T-helper 17 cell (primary cell): ENCODE measurements at places on chromosomes 5 and 9.
A peak's percentile ranks its signal among the peaks of the same experiment; 100 is the strongest.

GRCh38 chr5:132766020-132766805 is 10.8 kb downstream of the SEPTIN8 start:
- no peak for DNase-seq

DNA sequence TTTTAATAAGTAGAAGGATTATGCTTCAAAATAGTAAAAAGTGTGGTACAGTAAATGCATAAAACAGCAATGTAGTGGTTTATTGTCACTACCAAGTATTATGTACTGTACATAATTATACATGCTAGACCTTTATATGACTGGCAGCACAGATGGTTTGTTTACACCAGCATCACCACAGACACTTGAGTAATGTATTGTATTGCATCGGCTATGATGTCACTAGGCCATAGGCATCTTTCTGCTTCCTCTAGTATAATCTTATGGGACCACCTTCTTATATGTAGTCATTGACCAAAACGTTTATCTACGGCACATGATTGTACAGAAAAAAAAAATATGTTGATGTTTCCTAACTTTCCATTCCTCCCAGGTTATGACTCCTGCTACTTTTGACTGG is 31.9 kb upstream of the SSBP2 start:
- DNase-seq = no peak

GRCh38 chr5:1734908-1735289 is 64.7 kb downstream of the MRPL36 start:
- DNase-seq = no peak

DNA sequence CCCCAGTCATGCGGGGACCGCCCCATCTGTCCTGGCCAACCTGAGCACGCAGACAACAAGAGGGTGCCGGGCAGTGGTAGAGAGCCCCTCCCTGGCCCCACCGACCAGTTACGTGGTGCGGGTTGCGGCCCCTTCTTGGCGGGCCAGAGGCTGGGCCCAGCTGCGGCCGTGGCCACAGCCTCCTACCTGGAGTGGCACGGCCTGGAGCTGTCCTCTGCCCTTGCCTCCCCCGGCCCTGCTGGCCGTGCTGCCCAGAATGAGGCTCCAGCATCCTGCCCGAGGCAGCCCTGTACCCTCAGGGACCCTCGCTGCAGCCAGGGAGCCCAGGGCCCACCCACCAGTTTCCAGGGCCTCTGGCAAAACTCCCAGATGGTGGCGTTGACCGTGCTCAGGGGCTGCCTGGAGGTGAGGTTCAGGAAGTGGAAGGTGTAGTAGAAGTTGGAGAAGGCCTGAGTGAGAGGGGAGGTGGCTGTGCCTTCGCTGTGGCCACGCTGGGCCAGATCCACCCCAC is 5.7 kb downstream of the ENTPD8 start:
- DNase-seq = no peak

DNA sequence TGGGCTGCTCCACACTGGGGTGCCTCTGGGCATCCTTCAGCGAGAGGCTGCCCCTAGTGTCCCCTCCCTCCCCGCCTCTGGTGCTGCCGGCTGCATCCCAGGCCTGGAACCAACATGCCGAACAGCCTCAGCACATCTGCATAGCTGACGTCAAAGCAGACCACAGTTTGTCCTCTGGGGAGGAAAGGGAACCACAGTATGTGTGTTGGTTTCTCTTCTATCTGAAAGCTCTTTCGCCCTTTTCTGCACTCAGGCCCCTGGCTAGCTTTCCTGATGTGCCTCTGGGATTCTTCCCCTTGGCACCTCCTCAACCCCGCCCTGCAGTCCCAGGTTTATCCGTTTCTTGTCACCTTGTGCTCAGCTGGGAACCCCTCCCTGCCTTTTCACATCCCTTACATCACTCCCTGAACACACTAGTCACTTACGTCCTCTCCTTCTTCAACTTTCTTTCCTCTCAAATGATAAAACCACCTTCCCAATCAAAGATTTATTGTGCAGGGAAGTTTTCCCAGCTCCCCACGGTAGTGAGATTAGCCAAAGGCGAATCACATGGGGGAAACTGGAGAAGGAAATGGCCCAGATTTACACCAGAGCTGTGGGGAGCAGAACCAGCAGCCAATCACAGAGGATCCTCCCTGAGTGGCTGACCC is 35.5 kb upstream of the B4GALT1 start:
- DNase-seq = peak; percentile 14

DNA sequence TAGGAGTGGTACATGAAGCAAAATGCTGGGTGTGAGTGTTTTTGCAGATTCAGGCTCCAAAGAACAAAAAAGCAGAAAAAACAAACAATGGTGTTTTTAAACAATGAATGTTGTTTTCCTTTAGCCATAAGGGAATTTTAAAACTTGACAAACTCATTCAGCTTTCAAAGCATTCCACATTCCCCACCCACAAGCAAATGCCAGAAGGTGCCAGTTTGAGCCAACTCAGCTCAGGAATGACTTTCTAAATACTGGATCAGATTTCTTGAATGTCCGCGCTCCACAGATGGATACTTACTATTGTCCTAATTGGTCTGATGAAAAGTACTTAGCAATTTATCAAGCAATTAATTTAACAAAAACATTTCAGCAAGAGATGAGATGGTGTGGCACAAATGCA is 12.9 kb upstream of the MOB3B start:
- DNase-seq = no peak

DNA sequence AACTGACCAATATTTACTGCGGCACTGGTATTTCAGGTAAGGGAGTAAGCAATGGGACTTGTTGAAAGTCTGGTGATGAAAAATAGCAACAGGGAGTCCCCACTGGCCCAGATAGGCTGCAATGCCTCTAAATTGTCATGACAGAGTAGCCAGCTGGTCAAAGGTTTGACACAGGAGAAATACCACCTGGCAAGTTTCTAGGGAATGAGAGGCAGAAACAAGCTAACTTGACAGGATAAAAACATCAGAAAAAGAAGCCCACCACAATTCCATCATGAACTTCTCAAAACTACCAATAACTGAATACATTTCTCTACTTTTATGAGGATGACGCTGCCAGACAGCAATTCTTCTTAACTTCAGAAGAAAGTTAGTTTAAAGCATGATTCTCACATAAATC is 99.8 kb downstream of the STRBP start:
- no peak for DNase-seq

- no peak for DNase-seq
Measured at GRCh38 chr5:105687493-105687892, 1983.2 kb downstream of the EFNA5 start.

- no peak for DNase-seq
Measured at GRCh38 chr9:123642291-123643278, 286.6 kb downstream of the CRB2 start.

- DNase-seq = no peak
Measured at GRCh38 chr5:173953528-173954090, 35.4 kb upstream of the C5orf47 start.

DNA sequence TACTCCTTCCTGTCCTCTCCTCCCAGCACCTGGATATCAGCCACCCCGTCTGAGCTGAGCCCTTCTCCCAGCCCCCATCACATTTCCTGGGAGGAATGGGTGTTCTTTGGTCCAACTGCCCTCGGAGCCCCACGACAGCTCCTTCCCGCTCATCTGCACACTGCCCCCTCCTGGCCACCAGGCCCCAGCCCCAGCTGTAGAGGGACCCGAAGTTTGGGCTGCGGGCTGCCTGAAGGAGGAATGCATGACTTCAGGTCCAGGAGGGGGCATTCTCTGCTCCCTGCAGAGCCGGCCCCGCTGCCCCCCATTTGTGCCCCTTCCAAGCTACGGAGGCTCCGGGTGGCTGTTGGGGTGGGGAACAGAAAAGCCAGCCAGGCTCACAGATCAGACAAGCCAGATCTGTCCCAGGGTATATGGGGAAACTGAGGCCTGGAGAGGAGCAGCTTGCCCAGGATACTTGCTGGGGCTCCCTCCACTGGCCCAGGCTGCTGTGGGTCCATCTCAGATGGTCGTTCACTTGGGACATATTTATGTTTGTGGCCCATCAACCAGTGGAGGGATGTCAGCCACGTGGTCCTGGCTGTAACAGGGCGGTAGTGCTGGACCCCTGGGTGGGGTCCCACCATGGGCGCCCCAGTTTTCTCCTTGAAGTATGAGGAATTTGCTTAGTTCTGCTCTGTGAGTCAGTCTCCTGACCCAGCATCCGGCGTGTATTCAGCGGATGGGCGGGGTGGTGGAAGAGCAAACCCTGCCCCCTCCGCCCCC is 33.1 kb downstream of the DAB2IP start:
- no peak for DNase-seq

- no peak for DNase-seq
Measured at GRCh38 chr5:102223542-102224477, 72.3 kb downstream of the SLCO4C1 start.

DNA sequence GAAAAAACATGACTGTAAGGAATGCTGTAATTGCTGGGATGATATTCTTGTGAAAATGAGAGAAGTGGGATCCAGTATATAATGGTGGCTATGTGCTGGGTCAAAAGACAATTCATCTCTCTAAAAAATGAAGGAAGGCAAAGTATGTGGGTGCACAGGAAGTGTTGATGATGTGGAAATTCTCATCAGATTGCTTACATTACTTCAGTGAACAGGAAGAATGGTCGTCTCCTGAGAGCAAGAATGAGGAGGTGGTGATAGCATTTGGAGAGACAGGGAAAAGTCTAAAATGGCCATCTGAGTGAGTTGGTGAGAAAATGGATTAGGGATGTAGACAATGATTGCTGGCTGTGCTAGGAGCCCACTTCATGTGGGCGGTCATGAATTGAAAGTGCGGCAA is 253.5 kb upstream of the NREP start:
- DNase-seq = no peak

DNA sequence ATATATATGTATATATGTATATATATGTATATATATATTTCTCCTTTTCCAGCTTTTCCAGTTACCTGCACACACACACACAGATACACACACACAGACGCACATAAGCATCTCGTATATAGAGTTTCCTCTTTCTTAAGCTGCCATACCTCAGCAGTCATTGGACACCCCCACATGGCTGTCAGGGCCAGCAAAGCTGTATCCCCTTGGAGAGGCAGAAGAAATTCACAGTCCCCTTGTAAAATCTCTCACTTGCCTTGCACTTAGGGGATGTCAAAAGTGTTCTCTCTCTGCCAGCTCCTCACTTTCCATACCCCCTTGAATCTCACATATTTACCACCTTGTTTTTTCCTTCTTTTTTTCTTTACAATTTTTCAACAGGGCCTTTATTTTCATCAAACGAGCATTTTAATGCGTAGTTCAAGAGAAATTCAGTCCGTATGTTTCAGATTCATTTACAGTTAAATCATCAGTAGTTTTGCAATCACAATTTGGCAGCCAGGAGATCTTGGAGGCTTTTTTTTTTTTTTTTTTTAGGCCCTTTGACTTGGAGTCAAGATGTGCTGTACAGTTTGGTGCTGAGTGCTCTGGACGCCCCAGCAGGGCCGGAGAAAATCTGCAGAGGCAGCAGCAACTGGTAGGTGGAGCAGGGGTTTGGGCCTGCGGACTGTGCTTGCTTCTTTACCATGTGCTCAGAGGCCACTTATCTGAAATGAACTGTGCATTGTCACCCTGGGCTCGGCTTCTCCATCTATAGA is 244.9 kb upstream of the KLF4 start:
- no peak for DNase-seq

- no peak for DNase-seq
Measured at GRCh38 chr5:80961376-80962281, 1.5 kb downstream of the RASGRF2 start.

- no peak for DNase-seq
Measured at GRCh38 chr5:173453167-173453566, 125.0 kb upstream of the STC2 start.

GRCh38 chr5:36717131-36717695 is 110.8 kb downstream of the SLC1A3 start:
- DNase-seq = no peak

- DNase-seq = no peak
Measured at GRCh38 chr9:89473762-89474469, 24.0 kb downstream of the SEMA4D start.

DNA sequence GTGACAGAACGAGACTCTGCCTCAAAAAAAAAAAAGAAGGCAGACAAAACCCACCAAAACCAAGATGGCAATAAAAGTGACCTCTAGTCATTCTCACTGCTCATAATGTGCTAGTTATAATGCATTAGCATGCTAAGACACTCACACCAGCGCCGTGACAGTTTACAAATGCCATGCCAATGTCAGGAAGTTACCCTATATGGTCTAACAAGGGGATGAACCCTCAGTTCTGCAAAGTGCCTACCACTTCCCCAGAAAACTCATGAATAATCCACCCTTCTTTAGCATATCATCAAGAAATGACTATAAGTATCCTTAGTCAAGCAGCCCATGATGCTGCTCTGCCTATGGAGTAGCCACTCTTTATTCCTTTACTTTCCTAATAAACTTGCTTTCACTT is 4.7 kb upstream of the BICD2 start:
- DNase-seq = no peak

GRCh38 chr9:70962761-70963440 is 158.5 kb downstream of the TRPM3 start:
- DNase-seq = no peak

DNA sequence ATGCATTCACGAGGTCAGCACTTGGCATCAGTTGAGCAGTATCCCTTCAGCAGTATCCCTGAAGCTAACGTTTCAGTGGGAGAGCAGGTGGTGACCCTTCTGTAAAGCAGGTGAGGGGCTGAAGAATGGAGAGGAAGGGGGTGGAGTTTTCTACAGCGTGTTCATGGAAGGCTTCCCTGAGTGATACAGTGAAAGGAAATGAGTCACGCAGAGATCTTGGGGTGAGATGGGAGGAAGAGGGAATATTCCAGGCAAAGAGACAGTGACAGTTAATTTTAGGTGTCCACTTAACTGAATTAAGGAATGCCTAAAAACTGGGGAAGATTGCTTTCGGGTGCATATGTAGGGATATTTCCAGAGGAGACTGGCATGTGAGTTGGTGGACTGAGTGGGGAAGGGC is 25.7 kb downstream of the TAS2R1 start:
- no peak for DNase-seq

DNA sequence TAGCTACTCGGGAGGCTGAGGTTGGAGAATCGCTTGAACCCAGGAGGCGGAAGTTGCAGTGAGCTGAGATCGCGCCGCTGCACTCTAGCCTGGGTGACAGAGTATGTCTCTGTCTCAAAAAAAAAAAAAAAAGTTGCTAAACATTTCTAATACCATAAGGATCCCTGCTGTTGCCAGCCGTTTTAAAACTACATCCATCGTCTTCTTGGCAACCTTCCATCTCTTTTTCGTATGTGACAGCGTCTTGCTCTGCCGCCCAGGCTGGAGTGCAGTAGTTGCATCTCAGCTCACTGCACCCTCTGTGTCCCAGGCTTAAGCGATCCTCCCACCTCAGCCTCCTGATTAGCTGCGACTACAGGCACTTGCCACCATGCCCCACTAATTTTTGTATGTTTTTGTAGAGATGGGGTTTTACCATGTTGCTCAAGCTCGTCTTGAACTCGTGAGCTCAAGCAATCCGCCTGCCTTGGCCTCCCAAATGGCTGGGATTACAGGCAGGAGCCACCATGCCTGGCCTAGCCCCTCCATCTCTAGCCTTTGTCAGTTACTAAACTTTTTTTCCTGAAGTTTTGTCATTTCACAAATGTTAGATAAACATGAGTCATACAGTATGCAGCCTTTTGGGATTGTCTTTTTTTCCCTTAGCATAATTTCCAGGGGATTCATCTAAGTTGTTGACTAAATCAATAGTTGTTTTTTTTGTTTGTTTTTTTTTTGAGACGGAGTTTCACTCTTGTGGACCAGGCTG is 13.5 kb downstream of the NSD1 start:
- no peak for DNase-seq

- DNase-seq = no peak
Measured at GRCh38 chr5:76445830-76446229, 42.7 kb downstream of the IQGAP2 start.

GRCh38 chr9:18007621-18008020 is 428.8 kb downstream of the SH3GL2 start:
- DNase-seq = no peak

GRCh38 chr5:134840811-134841210 is 5.0 kb upstream of the C5orf24 start:
- DNase-seq = no peak
